ENCODE measurements at places on chromosomes 6 and 20.

DNA sequence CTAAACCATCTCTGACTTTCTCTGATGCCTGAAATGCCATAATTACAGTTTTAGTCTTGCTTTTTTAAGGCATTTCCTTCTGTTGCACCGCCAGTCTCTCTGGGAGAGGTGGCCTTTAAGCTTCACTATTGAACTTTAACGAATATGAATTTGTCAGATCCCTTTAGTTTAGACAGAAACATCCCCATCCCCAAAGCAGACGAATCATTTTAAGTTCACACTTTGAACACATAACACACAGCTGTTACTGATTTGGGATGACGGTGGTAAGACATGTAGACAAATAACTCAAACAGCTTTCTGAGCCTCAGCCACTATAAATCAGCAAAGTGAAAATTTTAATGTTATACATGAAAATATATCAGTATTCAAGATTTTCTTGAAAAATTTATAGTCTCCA lies 7.2 kb upstream of the IPCEF1 start:
- DNase-seq = no peak

DNA sequence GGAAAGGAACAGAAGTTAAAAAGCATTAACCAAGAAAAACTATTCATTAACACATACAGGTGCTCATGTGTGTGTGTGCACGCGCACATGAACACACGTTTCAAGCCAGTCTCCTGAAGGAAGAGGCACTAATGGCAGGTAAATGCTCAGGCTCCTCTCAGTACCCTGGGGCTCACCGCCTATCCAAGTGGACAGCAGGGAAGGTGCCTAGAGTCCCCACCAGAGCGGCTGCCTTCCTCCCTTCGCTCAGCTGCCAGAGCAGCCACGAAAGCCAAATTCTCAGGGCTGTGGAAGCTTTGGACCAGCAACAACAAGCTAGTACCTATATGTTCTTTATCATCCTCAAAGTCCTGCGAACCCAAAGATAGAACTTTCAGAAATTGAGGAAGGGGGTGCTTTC lies 42.6 kb downstream of the PLCG1 start:
- DNase-seq = no peak

DNA sequence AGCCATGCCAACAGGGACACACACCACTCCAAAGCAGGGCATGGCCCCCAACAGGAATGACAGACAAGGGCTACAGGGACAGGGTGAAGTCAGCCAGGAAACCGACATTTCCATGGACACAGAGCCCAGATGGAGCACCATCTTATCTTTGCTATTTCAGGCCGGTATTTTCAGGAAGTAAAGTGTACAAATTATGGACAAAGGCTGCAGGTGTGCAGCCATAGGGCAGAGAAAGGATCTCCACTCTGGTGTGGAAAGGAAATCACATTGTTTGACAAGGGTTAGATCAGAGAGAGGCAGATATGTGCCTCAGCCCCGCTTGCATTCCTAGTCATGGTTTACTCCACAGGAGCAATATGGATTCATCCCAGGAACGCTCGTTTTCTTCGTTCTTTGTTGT lies 81.7 kb upstream of the SLC22A23 start:
- no peak for DNase-seq

DNA sequence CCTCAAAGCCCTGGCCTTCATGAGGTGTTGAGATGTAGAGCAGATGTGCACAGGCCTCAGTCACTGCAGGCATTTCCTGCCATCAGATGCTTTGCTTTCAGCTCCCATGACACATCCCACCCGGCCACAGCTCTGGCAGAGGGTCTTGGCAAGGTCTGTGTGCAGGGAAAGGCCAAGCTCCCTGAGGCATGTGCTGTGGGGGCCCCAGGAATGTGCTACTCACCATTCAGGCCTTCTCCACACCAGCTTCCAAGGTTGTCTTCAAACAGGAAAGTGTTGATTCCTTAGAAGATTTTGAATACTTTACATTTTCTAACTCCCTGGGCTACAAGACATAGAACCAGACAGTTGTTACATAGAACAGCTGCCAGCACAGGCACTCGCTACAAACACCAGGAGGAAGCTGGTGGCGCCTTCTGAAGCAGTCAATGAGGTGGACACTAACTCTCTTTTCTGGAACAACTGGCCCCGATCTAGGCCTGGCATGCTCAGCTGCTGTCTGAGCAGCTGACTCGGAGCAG lies 27.8 kb downstream of the CASS4 start:
- DNase-seq = peak; percentile 39

GRCh38 chr6:70299456-70299855 lies 3.4 kb downstream of the COL9A1 start:
- DNase-seq = no peak

DNA sequence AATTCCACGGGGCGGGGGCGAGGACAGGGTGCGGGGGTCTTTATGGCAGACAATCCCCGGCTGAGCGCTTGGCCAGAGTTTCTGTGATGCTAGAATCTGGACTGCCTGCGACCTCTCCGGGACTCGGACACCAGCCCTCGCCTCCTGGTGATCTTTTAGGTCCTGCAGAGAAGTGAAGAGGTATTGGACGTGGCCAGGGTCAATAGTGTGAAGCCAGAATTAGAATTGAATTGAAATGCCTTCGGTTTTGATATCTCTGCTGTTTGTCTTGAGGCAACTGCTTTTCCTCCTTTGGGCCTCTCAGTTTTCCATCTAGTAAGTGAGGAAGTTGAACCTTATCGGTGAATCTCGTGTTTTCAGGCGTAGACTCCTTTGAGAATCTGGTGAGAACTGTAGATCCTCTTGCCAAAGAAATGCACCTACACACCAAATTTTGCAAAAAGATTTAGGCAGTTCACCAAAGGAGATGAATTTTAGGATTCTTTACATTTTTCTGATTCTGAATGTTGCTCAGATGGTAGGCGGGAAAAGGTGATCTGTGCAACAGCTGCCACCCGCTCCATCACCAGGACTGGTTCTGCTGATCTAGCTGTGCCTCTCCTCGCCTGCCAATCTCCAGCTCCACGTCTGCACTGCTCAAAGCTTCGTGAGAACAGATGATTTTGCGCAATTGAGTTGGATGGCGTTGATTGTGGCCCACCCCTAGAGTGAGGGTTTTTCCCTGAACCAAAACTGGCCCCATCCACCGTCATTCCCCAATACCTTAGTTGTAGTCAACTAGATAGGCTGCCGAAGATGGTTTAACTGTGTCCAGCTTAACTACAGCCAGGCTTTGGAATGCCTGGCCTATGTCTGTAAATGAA lies 837 bp upstream of the OSER1 start:
- DNase-seq = peak; percentile 29

GRCh38 chr6:101276066-101276465 lies 117.4 kb upstream of the GRIK2 start:
- no peak for DNase-seq

DNA sequence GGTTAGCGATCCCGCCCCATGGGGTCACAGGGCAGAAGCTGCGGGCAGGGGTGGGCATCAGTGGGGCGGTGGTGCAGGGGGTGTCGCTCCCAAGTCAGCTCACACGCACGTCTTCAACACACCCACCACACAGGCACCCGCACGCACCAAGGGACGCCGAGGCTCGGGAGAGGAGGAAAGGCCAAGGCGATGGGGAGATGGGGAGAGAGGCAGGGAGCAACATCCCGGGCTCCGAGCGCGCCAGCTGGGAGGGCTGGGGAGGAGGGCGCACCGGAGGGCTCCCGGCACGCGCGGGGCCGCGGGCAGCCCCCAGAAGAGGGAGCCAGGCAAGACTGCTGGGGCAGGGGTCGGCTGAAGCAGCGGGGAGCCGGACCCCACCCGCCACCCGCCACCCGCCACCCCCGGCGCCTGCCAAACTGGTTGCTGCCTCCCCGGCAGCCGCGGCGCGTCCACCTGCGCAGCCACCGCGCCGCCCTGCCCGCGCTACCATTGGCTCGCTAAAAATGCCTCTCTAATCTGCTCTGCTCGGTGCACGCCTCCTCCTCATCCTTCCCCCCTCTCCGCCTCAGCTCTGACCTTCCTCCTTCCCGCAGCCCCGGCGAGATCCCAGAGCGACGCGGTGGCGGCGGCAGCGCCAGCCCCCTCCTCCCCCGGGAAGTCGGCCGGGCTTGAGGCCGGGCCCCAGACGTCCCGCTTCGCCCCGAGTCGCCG lies at the start of gene PACSIN1:
TSS of gene PACSIN1 (plus strand) at position 546 of the 711 bp plus-strand sequence. CDS start 60,230 bp downstream, outside the sequence.
- DNase-seq = no peak
